ENCODE measurements at places on chromosomes 1 and 21. TPM values are rescaled to one million over a fixed set of nuclear protein-coding genes. Genes with fewer than 3 reads are reported as not detected.

The C4BPB gene
- 0.29 TPM for total RNA-seq

The OR6N1 gene
- not detected for total RNA-seq

The LIPI gene
- total RNA-seq = not detected

The NUP210L gene
- not detected for total RNA-seq

The MAPKAPK2 gene
- 32.0 TPM for total RNA-seq

The GNAT2 gene
- 0.11 TPM for total RNA-seq

The PEAR1 gene
- total RNA-seq = 0.06 TPM

The FCRL5 gene
- total RNA-seq = not detected

The CFHR5 gene
- not detected for total RNA-seq

The BLACAT1 gene
- 0.86 TPM for total RNA-seq

The IKBKE gene
- 14.7 TPM for total RNA-seq

The C1QB gene
- total RNA-seq = not detected

GRCh38 chr1:39722495-39722894, 16.2 kb upstream of the PPIE start:
- DNase-seq = no peak

GRCh38 chr1:87410776-87411480, 82.2 kb downstream of the LMO4 start:
- DNase-seq = peak; percentile 24

GRCh38 chr1:34409689-34410229, 233.1 kb downstream of the C1orf94 start:
- DNase-seq = no peak

DNA sequence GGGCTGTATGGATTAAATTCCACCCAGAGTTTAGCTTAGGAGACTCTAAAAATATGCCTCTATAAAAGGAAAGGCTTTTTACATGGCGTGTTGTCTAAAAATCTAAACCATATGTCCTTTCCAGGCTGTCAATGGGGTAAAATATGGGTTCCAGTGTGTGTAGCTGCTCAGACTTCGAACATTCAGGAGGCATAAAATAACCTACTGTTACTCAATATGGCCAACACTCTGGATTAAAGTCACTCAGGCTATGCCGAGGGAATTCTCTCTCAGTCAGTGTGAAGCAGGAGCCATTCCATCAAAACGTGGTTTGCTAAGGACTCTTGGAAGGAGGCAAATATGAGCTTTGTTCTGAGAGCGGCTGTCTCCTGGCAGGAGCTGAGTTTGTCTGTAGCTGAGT, 135.3 kb downstream of the RUNX1 start:
- DNase-seq = no peak

DNA sequence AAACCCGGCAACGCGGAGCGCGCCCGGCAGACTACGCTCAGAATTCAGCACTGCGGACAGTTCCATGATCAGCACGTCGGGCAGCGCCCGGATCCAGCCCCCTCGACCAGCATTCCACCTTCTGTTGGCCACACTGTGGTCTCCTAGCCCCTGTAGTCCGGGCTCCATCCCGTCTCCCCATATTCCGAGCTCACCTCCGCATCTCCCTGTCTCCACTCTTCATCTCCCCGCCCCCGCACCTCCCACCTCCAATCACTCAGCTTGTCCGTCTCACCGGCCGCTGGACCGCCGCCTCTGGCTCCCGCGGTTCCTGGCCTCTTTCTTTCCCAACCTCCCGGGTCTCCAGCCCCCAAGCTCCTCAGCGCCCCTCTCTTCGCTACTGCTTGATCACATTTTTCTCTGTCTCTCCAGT, 500 bp downstream of the EPHA10 start:
- peak; percentile 61 for DNase-seq

DNA sequence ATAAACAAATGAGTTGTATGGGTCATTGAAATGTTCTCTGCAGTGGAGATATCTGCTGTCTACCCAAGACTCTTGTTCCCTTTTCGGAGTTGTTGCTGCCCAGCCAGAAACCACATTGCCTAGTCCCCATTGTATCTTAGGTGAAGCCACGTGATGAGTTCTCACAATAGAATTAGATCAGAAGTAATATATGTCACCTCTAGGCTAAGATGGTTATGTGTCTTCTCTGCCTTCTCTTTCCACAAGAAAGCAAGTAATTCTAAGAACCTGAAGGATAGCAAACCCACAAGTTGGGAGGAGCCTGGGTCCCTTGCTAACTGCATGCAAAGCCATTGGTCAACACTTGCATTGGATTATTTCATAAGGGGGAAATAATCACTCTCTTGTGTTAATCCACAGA, 76.6 kb downstream of the ADCY10 start:
- no peak for DNase-seq

GRCh38 chr1:187067160-187067559, 238.4 kb downstream of the PLA2G4A start:
- DNase-seq = peak; percentile 34

GRCh38 chr1:239633432-239633831, 247.1 kb downstream of the CHRM3 start:
- no peak for DNase-seq

DNA sequence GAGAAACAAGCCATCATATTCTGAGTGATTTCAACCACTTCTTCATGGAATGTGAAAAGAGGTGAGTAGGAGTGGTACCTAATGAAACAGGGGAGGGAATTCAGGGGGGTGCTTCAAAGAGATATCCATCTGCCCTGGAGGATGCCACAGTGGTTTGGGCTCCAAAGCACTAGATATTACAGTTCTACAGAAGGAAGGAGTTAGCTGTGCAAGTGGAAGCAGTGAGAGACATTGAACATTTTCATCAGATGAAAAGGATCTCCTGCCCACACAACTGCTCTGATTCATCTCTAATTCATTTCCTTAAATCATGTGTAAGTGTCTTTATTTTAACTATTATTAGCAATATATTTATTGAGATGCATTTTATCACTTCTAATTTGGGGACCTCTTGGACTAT, 2.8 kb upstream of the RGS5 start:
- no peak for DNase-seq

- peak; percentile 52 for DNase-seq
These were observed 843 bp downstream of the DIP2A start for GRCh38 chr21:46459356-46460112.

- DNase-seq = peak; percentile 44
These were observed 9.2 kb downstream of the RAB29 start for GRCh38 chr1:205766038-205766437.

DNA sequence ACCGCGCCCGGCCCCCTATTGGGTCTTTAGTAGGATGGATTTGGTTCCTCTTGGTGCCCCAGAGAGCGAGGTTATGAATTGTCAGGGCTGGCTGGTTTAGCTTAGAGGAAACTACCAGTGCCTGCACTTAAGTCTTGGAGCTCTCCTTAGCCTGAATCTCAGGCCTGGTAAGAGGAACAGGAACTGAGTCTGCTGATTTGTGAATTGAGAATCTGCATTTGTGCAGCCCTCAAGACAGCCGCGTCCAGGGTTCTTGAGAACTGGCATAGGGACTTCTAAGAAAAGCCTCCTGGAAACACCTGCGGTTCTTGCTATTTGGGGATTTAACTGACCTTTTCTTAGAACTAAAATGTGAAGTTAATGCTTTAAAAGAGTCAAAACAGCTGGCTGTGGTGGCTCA, 1.7 kb downstream of the NECAP2 start:
- no peak for DNase-seq

GRCh38 chr1:57376041-57376440, 47.8 kb downstream of the DAB1 start:
- no peak for DNase-seq

DNA sequence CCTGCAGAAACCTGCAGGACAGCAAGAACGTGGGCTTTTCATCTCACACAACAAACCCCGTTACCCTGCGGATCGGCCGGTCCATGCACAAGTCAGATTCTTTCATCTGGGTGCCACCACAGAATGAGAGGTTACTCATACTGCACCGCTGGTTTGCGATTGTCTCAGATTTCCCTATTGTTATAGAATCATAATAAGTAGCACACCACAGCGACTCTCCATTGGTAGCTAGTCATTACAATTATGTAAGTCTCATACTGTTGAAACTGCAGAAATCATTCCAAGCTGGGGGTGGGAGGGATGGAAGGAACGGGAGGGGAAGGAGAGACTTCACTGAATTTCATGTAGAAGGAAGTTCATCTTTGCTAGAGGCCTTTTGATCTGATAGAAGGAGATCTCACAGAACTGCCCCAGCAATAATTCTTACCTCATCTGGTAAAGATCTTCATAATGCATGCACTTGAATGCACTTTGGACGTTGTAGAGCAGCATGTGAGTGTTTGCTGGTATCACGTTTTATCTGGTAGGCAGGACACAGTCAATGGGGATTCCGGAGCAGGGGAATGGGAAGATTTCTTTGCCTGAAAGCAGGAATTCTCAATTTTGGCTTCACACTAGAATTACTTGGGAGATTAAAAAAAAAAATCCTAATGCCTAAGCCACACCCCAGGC, 221.1 kb downstream of the KIF26B start:
- peak; percentile 77 for DNase-seq

DNA sequence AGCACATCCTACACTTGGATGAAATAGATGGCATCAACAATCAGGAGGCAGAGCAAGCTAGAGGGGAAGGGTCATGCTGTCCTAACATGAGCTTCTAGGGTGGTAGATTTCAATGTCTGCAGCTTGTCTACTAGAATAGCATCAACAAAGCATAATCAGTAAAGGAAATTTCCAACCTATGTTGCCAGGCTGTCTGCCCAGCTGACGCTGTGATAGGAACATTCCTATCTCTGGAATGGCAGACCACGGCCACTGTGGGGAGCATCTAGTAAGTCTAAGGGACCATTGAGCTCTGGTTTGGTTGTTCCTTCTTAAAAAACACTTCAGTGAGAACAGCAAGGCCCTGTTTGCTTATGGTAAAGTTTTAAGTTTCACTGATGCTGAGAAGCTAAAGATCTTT, 206.8 kb downstream of the PAPPA2 start:
- DNase-seq = no peak

GRCh38 chr21:23543333-23543732, 2063.9 kb downstream of the MRPL39 start:
- DNase-seq = no peak

DNA sequence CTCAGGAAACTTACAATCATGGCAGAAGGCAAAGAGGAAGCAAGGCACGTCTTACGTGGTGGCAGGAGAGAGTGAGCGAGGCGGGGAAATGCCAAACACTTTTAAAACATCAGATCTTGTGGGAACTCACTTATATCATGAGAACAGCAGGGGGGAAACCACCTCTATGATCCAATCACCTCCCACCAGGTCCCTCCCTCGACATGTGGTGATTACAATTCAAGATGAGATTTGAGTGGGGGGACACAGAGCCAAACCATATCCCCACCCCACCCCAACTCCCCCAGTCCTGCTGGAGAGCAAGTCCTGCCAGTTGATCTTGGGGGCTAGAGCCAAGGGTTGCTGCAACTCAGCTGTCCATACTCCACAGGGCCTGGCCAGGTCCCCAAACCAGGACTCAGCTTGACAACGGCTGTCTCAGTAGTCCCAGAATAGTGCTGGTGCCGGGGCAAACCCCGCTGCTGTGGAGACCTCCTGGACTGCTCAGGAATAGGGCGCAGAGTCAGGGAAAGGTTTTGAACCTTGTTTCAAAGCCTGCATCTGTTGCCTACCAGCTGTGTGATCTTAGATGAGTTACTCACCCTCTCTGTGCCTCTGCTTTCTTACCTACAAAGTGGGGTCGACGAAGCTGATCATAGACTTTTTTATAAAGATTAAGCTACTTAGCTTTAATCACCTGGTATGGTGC, 79.5 kb downstream of the STUM start:
- DNase-seq = no peak

DNA sequence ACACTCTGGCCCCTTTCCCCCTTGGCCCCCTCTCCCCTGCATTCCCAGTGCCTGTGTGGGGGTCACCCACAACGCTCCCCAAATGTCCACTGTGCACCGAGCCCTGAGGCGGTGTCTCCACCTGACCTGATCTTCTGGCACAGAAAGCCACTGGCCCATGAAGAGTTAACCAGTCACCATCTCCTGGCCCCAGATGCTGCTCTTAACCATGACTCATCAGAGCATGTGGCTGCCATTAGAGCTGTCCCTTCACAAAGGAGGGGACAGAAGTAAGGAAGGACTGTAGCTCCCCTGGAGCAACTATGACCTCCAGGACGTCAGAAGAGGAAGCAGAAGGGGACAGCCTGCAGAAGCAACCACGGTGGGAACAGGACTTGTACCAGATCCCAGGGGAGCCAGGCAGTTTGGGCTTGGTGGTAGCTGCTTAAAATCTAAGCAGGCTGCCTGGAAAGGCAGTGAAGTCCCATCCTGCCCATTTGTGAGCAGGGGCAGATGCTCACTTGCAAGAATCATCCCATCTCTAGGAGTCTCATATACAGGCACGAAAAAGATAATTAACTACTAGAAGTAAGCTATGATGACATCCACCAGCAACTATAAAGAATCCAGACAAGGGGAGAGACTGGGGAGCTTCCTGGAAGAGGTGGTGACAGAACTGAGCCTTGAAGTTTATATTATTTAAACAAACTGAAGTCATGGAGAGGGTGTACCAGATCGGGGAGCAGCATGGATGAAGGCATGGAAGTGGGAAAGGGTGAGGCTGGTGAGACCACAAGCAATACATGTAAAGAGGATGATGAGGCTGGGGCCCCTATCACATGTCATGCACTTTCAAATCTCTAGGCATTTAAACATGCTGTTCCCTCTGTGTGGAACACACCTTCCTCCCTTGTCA, 1.1 kb upstream of the TTC39A start:
- peak; percentile 57 for DNase-seq

- peak; percentile 78 for DNase-seq
These were observed 20.2 kb upstream of the KCNAB2 start for GRCh38 chr1:6025269-6026094.

GRCh38 chr1:24111262-24111995, 506 bp downstream of the MYOM3 start:
- DNase-seq = no peak

DNA sequence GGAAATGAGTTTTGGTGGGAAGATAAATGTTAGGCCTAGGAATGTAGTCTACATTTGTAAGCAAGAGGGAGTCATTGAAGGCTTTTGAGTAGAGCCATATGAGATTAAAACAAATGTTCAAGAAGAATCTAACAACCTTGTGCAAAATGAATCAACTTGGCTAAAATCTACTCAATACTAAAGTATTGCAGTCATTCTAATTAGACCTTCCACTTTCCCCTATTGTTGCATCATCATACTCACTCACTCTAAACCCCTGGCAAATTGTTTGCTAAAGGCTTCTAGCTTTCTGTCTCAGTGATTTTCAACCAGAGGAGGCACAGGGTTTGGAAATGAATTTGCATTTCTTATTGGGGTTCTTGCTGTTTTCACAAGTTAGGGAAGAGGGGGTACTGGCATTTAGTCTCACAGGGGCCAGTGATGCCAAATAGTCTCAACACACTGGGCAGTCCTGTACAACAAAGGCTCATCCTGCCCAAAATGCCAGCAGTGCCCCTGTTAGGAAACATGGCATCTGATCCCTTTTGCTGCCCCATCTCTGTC, 85.3 kb downstream of the SEC16B start:
- DNase-seq = no peak
